ENCODE measurements at places on chromosomes 5 and 9. TPM values are rescaled to one million over a fixed set of nuclear protein-coding genes. Genes with fewer than 3 reads are reported as not detected.

Gene WDR38
- not detected for total RNA-seq

DNA sequence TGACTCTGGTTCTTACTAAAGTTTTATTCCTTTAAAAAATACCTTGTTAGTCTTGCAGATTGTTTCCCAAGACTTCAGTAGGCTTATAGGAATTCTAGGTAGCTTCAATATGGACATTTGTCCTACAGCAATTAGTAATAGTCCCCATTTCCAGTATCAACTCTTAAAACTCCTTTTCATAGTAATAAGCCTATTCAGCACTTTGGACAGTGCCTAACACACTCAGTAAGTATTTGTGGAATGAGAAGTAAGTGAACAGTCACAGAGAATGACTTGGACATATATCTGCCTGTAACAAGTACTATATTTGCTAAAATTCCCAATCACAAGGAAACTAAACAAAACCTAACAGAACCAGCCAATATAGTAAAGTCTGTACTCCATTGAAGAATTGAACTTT lies 1291.8 kb upstream of the DMAC1 start:
- no peaks in the 10 kb centered on the region for H3K4me1 ChIP-seq
- H3K27me3 ChIP-seq = no peaks in the 10 kb centered on the region
- no peak for DNase-seq
- H3K27ac ChIP-seq = no peak overlapping the region
- no peaks in the 10 kb centered on the region for H3K36me3 ChIP-seq

- H3K27ac ChIP-seq = no peak overlapping the region
- H3K4me1 ChIP-seq = no peaks in the 10 kb centered on the region
- no peaks in the 10 kb centered on the region for H3K36me3 ChIP-seq
Observed at GRCh38 chr5:122462486-122462885, 150.4 kb downstream of the SNCAIP start.

GRCh38 chr9:114005371-114006154 lies 72.5 kb downstream of the AMBP start:
- H3K4me3 ChIP-seq = no peak overlapping the region
- no peak for DNase-seq
- no peaks in the 10 kb centered on the region for H3K4me1 ChIP-seq
- no peaks in the 10 kb centered on the region for H3K36me3 ChIP-seq
- H3K27me3 ChIP-seq = no peaks in the 10 kb centered on the region

Gene NOTCH1
- 38.5 TPM for total RNA-seq

DNA sequence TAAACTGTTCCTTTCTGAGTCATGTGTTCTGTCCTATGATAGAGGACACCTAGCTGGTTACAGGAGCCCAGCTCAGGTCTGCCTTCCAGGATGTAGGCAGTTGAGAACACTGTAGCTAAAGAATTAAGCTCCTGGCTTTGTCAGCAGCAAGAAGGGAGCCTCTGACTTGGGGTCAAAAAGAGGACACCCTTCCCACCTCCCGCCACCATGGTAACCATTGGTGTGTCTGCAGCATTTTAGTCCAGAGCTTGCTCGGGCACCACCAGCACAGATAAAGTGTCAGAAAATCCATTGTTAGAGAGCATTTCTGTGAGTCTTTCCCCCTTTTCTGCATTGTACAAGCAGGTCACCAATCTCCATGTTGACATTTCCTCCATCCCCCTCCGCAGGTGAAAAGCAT lies 181.7 kb downstream of the DOCK8 start:
- no peaks in the 10 kb centered on the region for H3K4me1 ChIP-seq
- no peak overlapping the region for H3K27ac ChIP-seq
- peaks cover 4% of the 10 kb centered on the region for H3K36me3 ChIP-seq
- no peaks in the 10 kb centered on the region for H3K27me3 ChIP-seq
- no peak overlapping the region for H3K4me3 ChIP-seq
- DNase-seq = no peak

Gene PCA3
- total RNA-seq = not detected

DNA sequence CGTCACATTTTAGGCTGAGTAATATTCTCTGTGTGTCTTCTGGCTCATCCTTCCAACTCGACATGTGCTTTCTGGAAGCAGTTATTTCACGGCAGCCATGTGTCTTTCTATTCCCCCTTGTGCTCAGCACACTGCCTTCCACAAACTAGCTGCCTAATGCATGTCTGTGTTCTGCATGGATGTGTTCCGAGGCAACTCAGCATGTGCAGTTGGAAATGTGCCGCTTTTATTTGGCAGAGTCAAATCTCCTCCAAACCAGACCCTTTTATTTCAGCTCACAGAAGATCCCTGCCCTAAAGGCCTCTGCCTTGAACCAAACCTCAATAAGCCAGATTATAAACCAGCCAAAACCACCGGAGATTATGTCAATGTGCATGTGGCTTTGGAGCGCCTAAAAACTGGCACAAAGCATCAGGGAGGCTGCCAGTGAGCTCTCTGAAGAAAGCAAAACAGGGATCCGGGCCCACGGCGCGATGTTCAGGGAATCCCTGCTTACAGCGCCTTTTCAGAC lies 360.2 kb downstream of the DEPDC1B start:
- no peak overlapping the region for H3K4me3 ChIP-seq
- no peak for DNase-seq
- no peaks in the 10 kb centered on the region for H3K36me3 ChIP-seq
- H3K27me3 ChIP-seq = no peaks in the 10 kb centered on the region
- H3K27ac ChIP-seq = no peak overlapping the region
- H3K4me1 ChIP-seq = peaks cover 4% of the 10 kb centered on the region

DNA sequence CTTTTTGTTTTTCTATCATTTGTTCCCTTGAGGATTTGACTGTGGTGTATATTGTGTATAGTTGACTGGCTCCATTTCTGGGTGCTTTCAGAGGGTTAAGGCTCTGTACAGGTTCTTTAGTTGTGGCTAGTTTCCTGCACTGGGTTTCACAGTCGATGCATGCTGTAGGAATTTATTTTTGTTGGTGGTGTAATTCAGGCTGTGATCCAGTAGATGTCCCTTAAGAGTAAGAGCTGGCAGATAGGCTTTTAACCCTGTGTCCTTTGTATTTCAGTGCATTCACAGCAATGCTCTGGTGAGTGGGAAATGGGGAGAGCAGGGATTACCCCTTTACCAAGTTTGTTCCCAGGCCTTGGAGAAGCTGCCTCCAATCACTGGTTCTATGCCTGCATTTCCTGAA lies 112.9 kb downstream of the SPATA31D1 start:
- H3K4me1 ChIP-seq = peaks cover 3% of the 10 kb centered on the region
- DNase-seq = no peak
- H3K4me3 ChIP-seq = no peak overlapping the region

- no peaks in the 10 kb centered on the region for H3K4me1 ChIP-seq
- DNase-seq = no peak
- H3K4me3 ChIP-seq = no peak overlapping the region
Observed at GRCh38 chr9:130639124-130639765, 25.1 kb upstream of the PRDM12 start.

GRCh38 chr9:114261026-114261425 lies 61.9 kb upstream of the ORM1 start:
- no peak overlapping the region for H3K27ac ChIP-seq
- H3K4me1 ChIP-seq = no peaks in the 10 kb centered on the region
- no peak for DNase-seq

GRCh38 chr5:14584848-14585247 lies 3.3 kb downstream of the OTULINL start:
- no peak overlapping the region for H3K27ac ChIP-seq
- peaks cover 26% of the 10 kb centered on the region for H3K27me3 ChIP-seq
- no peaks in the 10 kb centered on the region for H3K36me3 ChIP-seq
- H3K4me1 ChIP-seq = peaks cover 9% of the 10 kb centered on the region

Gene SLCO6A1
- total RNA-seq = not detected

DNA sequence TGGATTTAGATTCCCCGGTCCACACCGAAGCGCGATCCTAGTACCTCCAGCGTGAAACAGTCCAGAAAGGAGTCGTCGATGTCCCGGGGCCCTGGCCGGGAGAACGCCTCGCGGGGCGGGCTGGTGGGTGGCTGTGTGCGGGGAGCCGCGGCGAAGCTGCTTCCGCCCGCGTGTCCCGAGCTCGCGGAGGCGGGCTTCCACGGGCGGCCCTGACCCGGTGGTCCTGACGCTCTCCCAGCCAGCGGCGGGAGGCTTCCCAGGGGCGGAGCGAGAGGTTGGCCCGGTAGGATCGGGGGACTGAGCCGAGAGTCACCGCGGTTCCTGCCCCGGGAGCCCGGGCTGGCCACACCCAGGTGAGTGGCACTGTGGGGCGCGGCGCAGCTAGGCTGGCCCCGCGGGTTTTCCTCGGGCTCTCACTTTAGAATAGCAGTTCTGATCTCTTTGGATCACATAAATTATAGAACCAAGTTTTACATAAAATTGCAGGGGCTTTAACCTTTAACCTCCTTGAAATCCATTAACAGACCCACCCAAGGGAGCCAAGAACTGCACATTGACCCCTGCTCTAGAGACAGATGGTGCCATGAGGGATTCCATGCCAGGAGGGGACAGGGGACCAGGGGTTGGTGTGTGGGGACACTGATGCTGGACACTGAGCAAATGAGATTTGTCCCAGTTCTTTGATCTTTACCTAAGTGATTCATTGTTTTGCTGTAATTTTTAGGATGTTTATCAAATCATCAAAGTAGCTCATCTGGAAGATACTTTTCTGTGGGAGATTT lies 29.2 kb upstream of the IL31RA start:
- H3K4me1 ChIP-seq = peaks cover 7% of the 10 kb centered on the region
- H3K4me3 ChIP-seq = no peak overlapping the region
- no peaks in the 10 kb centered on the region for H3K36me3 ChIP-seq

Gene SNX18
- total RNA-seq = 31.6 TPM

DNA sequence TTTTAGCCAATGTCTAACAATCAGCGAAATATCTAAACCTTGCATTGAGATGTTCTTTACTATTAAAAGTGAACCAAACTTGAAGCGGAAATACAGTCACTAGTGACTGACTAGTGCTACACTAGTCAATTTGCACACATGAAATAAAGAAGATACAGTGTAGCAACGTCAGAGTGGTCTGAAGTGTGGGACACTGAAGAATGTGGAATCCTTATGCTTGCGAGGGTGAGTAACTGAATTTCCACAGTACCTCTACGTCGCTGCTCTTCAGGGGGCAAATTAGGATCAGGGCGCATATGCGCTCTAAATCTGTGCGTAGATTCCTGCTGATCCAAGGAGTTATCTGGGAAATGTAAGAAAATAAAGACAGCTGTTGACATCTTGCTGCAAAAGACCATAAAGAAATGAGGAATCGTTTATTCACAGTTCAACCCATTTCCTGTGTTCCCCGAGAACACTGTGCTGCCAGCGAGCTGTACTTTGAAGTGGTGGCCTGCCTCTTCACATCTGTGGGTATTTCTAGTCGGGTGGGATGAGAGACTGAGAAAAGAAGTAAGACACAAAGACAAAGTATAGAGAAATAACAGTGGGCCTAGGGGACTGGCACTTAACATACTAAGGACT lies 39.8 kb upstream of the FLT4 start:
- H3K36me3 ChIP-seq = no peaks in the 10 kb centered on the region
- H3K27ac ChIP-seq = no peak overlapping the region
- no peak for DNase-seq
- H3K27me3 ChIP-seq = peaks cover 3% of the 10 kb centered on the region
- H3K4me3 ChIP-seq = no peak overlapping the region

Gene GAS1
- 0.39 TPM for total RNA-seq

GRCh38 chr9:2602704-2603116 lies 18.9 kb upstream of the VLDLR start:
- no peak overlapping the region for H3K4me3 ChIP-seq
- H3K27me3 ChIP-seq = no peaks in the 10 kb centered on the region

Gene MED27
- total RNA-seq = 24.4 TPM

- H3K4me1 ChIP-seq = no peaks in the 10 kb centered on the region
- peaks cover 9% of the 10 kb centered on the region for H3K36me3 ChIP-seq
- no peak for DNase-seq
- H3K27me3 ChIP-seq = no peaks in the 10 kb centered on the region
- H3K4me3 ChIP-seq = no peak overlapping the region
Observed at GRCh38 chr5:81315336-81315735, 13.9 kb downstream of the ZCCHC9 start.

DNA sequence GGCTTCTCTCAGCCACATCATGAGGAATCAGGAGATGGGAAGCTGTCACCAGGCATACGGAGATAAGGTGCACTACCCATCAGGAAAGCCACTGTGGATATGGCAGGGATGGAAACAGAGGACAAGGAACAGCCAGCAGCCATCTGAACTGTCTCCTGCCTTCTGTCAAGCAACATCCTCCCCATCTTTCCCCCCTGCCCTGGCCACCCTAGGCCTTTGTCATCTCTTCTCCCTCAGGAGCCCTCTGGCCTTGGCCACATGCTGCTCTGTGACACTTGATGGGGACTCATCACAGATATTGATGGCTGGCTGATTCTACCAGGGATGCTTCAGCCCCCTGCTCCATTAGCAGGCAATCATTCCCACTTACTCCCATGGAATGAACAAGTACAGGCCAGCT lies 21.1 kb upstream of the MEIKIN start:
- DNase-seq = no peak
- no peaks in the 10 kb centered on the region for H3K4me1 ChIP-seq
- H3K36me3 ChIP-seq = no peaks in the 10 kb centered on the region
- H3K27me3 ChIP-seq = no peaks in the 10 kb centered on the region
- no peak overlapping the region for H3K27ac ChIP-seq
- H3K4me3 ChIP-seq = no peak overlapping the region

DNA sequence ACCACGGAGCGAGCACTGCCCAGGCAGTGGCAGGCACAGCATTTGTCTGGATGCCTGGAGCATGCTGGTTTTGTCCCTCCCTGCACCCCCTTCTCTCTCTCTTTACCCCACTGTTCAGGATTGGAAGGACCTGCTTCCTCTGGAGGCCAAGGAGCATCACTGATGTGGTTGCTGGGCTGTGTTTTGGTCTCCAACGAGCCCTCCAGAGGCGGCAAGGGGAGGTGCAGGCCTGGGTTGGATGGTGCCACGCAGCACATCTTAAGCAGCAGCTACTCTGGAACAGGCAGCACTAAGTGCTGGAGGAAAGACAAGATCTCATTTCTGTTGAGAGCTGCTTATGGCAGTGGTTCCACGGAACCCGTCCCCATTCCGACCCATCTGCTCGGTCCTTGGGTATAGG lies 139.6 kb downstream of the CMYA5 start:
- no peak for DNase-seq
- no peaks in the 10 kb centered on the region for H3K27me3 ChIP-seq

GRCh38 chr5:174176511-174176910 lies 131.0 kb downstream of the NSG2 start:
- H3K27me3 ChIP-seq = no peaks in the 10 kb centered on the region
- no peak overlapping the region for H3K27ac ChIP-seq
- no peaks in the 10 kb centered on the region for H3K4me1 ChIP-seq

Gene PSD2
- total RNA-seq = 0.17 TPM

- peaks cover 34% of the 10 kb centered on the region for H3K27me3 ChIP-seq
- H3K27ac ChIP-seq = no peak overlapping the region
- no peaks in the 10 kb centered on the region for H3K36me3 ChIP-seq
- H3K4me1 ChIP-seq = peaks cover 9% of the 10 kb centered on the region
- H3K4me3 ChIP-seq = no peak overlapping the region
Observed at GRCh38 chr5:176750144-176750543, 60.2 kb upstream of the UNC5A start.
